ENCODE measurements at places on chromosomes 3 and 15. TPM values are rescaled to one million over a fixed set of nuclear protein-coding genes. Genes with fewer than 3 reads are reported as not detected.

- H3K4me1 ChIP-seq, result no peaks in the 10 kb centered on the region
- H3K36me3 ChIP-seq, result no peaks in the 10 kb centered on the region
- no peak overlapping the region for H3K4me3 ChIP-seq
- no peak overlapping the region for H3K27ac ChIP-seq
- H3K27me3 ChIP-seq, result no peaks in the 10 kb centered on the region
- DNase-seq, result no peak
Measured at GRCh38 chr3:157914882-157915281, 191.3 kb downstream of the SHOX2 start.

GRCh38 chr3:13009946-13010315, 63.3 kb downstream of the IQSEC1 start:
- no peaks in the 10 kb centered on the region for H3K36me3 ChIP-seq
- no peak for DNase-seq
- no peak overlapping the region for H3K4me3 ChIP-seq
- H3K4me1 ChIP-seq, result peaks cover 38% of the 10 kb centered on the region
- H3K27me3 ChIP-seq, result no peaks in the 10 kb centered on the region
- H3K27ac ChIP-seq, result peak overlapping the region; percentile 20

Gene IMPG2
- total RNA-seq, result 0.29 TPM

Gene ANKRD63
- total RNA-seq, result not detected

Gene TLR9
- 0.87 TPM for total RNA-seq

GRCh38 chr3:46297658-46298423, 55.6 kb downstream of the CCR3 start:
- peaks cover 20% of the 10 kb centered on the region for H3K4me1 ChIP-seq
- H3K27me3 ChIP-seq, result no peaks in the 10 kb centered on the region

DNA sequence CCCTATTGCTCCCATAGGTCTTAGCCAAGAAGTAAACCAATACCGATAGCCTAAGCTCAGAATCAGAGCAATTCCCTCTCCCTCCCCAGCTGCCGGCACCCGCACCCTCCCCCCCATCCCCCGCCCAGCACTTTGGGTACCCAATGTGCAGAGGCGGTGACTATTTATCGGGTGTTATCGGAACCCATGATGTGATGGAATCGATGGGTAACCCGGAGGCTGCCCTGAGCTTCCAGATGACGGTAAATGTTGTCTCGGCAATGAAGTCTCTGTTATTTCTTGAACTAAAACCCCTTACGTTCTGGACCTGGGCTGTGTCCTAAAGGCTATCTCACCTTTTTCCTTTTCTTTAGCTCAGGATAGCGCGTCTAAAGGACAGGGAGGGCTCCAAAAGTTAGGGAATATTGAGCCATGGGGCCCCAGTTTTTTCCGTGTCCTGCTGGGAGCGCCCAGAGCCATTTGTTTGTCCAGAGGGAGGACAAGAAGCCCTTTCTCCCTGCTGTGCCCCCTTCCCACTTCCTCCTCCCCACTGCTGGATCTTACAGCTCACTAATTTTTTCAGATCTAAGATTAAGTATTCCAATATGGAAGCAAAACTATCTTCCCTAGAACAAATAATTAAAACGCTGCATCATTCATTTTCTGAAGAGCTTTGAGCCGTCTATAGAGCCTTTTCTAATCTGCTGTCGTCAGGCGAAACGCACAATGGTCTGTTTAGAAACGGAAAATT, 1.5 kb downstream of the SLITRK3 start:
- peaks cover 24% of the 10 kb centered on the region for H3K4me1 ChIP-seq
- no peaks in the 10 kb centered on the region for H3K36me3 ChIP-seq
- peaks cover 69% of the 10 kb centered on the region for H3K27me3 ChIP-seq
- no peak for DNase-seq
- no peak overlapping the region for H3K27ac ChIP-seq

DNA sequence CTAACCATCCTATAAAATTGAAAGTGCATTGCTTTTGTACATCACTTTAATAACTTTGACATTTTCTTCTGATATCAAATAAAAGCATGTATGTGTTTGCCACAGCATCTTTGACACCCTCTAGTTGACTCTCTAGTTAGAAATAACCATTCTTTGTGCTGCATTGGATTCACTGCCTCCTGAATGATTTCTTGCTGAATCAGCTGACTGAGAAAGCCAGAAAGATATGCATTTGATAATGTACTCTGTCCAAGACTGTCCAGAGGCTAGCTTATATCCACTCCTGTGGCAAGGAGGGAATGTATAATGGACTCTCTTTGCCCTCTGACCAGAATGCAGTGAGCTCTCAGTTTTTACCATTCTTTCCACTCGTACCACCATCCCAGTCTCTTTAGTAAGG, 6.2 kb downstream of the RAB11A start:
- H3K27me3 ChIP-seq, result no peaks in the 10 kb centered on the region
- H3K27ac ChIP-seq, result no peak overlapping the region
- H3K4me3 ChIP-seq, result no peak overlapping the region
- H3K36me3 ChIP-seq, result peaks cover 58% of the 10 kb centered on the region
- DNase-seq, result no peak
- peaks cover 24% of the 10 kb centered on the region for H3K4me1 ChIP-seq

Gene IL12A
- total RNA-seq, result 0.96 TPM

- no peaks in the 10 kb centered on the region for H3K27me3 ChIP-seq
- no peak for DNase-seq
- H3K27ac ChIP-seq, result peak overlapping the region; percentile 39
- no peak overlapping the region for H3K4me3 ChIP-seq
- H3K4me1 ChIP-seq, result peaks cover 82% of the 10 kb centered on the region
- peaks cover 77% of the 10 kb centered on the region for H3K36me3 ChIP-seq
Measured at GRCh38 chr3:30658328-30659052, 52.1 kb downstream of the TGFBR2 start.

Gene TRIM42
- total RNA-seq, result not detected

DNA sequence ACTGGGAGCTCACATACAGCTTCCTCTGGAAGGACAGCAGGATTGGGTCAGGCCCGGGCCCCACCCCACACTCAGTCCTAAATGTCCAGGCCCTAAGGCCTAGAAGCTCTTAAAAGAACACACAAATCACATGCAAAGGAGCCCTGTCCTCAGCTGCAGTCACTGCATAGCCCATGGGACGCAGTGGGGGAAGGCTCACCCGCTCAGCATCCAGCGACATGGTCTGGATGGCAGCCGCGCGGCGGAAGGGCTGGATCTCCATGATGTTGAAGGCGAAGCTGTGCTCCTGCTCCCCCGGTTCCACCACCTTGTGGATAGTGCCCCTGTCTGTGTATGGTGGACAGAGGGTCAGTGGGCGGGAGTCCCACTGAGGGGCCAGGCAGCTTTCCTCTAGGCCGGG, 22.1 kb downstream of the SEMA7A start:
- no peaks in the 10 kb centered on the region for H3K36me3 ChIP-seq
- no peaks in the 10 kb centered on the region for H3K4me1 ChIP-seq
- DNase-seq, result no peak
- no peak overlapping the region for H3K4me3 ChIP-seq
- no peak overlapping the region for H3K27ac ChIP-seq

DNA sequence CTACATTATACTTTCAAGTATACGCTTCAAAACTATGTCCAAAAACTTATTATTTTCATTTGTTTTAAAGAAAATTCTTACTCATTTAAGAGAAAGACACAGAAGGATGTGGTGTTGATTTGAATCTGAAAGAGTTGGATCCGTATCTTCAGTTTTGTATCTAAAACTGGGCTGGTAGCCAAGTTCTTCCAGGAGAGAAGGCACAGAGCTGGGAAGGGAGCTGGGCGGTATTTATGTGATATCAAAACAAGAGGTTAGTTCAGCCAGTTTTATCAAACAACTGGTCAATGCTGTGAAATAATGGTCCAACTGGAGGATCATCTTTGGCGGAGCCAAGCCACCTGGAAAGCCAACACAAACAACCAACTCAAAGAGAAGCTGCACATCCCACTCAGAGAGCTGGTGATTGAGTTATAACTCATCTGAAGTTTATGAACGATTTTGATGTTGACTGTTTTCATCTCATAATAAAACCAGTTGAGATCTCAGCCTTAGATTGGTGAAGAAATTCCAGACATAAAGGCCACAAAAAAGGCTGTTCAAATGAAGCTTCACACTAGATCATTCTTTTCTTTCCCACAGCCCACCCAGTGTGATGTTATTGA, 489.6 kb upstream of the RASGRP1 start:
- H3K4me1 ChIP-seq, result no peaks in the 10 kb centered on the region
- H3K36me3 ChIP-seq, result no peaks in the 10 kb centered on the region
- DNase-seq, result no peak
- no peak overlapping the region for H3K27ac ChIP-seq
- H3K4me3 ChIP-seq, result no peak overlapping the region

Gene PRICKLE2
- total RNA-seq, result 37.2 TPM

DNA sequence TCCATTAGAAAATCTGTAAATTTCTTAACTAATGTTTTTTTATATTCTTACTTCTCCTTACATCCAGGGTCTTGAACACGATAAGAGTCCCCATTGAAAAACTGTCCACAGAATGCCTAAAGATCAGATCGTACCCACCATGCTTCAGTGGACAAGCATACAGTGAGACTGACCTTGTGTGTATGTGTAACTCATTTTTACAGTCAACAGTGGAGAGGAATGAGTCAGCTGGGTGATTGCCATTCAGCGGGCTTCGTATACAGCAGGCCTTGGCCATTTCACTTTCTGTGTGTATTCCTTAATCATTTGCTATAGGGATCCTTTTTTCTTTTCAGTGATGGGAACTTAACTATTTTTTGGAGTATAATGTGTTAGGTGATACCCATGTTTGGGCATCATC, 10.6 kb downstream of the PARP14 start:
- H3K27ac ChIP-seq, result no peak overlapping the region
- no peak overlapping the region for H3K4me3 ChIP-seq
- no peaks in the 10 kb centered on the region for H3K4me1 ChIP-seq
- H3K36me3 ChIP-seq, result peaks cover 42% of the 10 kb centered on the region
- no peaks in the 10 kb centered on the region for H3K27me3 ChIP-seq

DNA sequence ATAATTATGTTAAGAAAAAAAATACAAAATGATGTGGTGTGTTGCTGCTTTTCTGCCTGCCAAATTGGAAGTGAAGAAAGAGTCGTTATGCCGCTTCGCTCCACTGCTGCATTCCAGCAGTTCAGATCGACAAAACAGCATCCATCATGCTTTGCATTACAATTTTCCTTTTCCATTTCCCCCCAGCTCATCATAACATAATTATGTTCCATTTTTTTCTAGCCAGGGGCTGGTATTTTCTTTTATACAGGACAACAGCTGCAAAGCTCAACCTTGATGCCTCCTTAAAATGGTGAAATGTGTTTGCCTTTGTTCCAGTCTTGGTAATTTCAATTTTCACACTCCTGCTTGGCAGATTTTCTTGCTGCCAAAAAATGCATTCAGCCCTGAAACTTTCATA, 44.9 kb upstream of the KBTBD12 start:
- H3K27me3 ChIP-seq, result no peaks in the 10 kb centered on the region
- H3K4me3 ChIP-seq, result no peak overlapping the region

DNA sequence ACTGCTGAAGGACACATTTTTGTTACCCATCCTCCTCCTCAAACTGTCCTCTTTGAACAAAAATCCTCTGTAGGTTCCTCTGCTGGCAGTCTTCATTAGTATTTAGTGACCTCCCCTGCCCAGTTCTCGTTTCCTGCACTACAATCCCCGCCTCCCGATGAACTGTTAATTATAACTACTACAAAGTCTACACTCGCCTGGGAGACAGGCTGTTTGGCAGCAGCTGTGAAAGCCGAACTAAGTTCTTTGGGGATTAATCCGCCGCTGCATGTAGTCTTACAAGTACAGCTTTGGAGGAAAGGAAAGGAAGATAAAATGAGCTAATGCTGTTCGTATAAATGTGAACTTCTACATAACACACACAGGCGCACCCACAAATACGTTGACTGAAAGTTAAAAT, 160.0 kb upstream of the WNT5A start:
- DNase-seq, result no peak
- no peaks in the 10 kb centered on the region for H3K4me1 ChIP-seq
- H3K27ac ChIP-seq, result no peak overlapping the region
- H3K27me3 ChIP-seq, result no peaks in the 10 kb centered on the region

DNA sequence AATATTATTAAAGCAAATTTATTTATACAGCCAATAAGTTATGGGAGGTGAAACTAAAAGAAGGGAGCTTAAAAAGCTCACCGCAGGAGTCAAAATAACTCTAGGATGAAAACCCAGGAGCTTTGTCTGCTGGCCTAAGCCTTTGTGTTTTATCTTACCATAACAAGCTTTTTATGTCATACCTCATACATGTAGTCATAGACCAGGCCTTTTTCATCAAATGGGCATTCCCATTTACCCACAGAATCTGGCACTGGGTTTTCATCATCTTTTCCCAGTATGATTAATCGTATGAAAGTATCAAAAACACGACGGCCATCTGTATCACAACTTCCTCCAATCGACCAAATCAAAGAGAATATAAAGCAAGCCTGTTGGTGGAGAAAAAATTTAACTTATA, 122.8 kb downstream of the DNAH12 start:
- H3K27me3 ChIP-seq, result no peaks in the 10 kb centered on the region
- H3K27ac ChIP-seq, result no peak overlapping the region
- H3K36me3 ChIP-seq, result no peaks in the 10 kb centered on the region
- H3K4me3 ChIP-seq, result no peak overlapping the region

- no peaks in the 10 kb centered on the region for H3K4me1 ChIP-seq
- H3K27ac ChIP-seq, result no peak overlapping the region
- peaks cover 4% of the 10 kb centered on the region for H3K27me3 ChIP-seq
Measured at GRCh38 chr15:33296856-33297255, 13.9 kb upstream of the RYR3 start.

Gene TPM1
- total RNA-seq, result 229 TPM

Gene PLXNA1
- 53.5 TPM for total RNA-seq

DNA sequence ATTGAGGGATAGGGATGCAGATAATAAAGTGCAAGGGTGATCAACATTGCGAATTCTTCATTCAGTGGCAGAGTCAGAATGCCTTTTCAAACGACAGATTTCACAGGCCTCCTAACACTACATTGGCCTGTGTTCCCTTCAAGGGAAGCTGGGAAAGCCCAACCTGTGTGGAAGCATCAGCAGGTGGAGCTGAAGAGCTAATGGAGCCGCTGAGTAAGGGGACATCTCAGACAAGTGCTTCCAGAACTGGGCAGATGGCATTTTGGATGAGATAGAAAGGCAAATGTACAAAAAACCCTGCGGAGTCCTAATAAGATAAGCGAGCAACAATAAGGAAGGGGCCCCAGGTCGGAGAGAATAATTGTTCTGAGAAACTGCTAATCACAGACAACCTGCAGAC, 8.5 kb upstream of the SLC24A5 start:
- no peaks in the 10 kb centered on the region for H3K27me3 ChIP-seq
- no peak overlapping the region for H3K4me3 ChIP-seq
- H3K27ac ChIP-seq, result no peak overlapping the region
- H3K36me3 ChIP-seq, result no peaks in the 10 kb centered on the region

Gene EFHB
- total RNA-seq, result 0.90 TPM

GRCh38 chr3:58544541-58544940, 7.6 kb upstream of the ACOX2 start:
- H3K27ac ChIP-seq, result no peak overlapping the region
- H3K4me3 ChIP-seq, result no peak overlapping the region
- no peak for DNase-seq
- H3K4me1 ChIP-seq, result no peaks in the 10 kb centered on the region
- H3K36me3 ChIP-seq, result no peaks in the 10 kb centered on the region
- no peaks in the 10 kb centered on the region for H3K27me3 ChIP-seq
